NCI-H69 (cell line): ENCODE measurements at places on chromosomes 5 and 9.

GRCh38 chr5:67268231-67269021 is 71.8 kb upstream of the CD180 start:
- DNase-seq = peak; percentile 99

GRCh38 chr5:75566710-75567309 is 44.4 kb upstream of the ANKDD1B start:
- peak; percentile 6 for DNase-seq

DNA sequence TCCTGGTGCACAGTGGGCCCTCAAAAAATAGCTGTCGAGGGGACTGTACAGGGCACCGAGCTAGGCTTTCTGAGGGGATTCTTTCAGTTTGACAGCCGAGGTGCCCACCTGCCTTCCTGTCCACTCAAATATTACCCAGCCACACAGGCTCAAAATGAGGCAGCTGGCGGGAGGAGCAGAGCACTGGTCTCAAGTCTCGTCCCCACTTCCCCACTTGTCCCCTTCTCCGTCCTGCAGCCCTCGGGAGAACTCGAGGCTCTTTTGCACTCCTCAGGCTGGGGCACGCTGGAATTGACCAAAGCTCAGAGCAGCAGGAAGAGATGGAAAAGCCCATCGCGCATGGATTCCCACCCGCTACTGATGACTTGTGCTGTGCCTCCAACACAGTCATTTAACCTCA is 185.2 kb downstream of the HSPA4 start:
- no peak for DNase-seq

DNA sequence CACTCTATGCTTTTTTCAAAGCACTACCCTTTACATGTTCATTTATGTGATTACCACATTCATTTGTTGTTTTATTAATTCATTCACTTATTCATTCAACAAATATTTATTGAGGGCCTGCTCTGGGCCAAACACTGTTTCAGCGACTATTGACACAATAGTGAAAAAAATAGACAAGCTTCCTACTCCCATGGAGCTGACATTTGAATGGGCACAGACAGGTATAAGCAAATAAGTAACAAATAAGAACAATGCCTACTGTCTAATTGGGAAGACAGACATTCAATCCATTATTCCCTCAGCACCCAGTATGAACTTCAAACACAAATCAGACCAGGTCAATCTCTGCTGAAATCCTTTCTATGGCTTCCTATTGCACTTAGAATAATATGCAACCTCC is 156.9 kb upstream of the NR3C1 start:
- peak; percentile 20 for DNase-seq
